ENCODE measurements at places on chromosomes 3 and 15.

DNA sequence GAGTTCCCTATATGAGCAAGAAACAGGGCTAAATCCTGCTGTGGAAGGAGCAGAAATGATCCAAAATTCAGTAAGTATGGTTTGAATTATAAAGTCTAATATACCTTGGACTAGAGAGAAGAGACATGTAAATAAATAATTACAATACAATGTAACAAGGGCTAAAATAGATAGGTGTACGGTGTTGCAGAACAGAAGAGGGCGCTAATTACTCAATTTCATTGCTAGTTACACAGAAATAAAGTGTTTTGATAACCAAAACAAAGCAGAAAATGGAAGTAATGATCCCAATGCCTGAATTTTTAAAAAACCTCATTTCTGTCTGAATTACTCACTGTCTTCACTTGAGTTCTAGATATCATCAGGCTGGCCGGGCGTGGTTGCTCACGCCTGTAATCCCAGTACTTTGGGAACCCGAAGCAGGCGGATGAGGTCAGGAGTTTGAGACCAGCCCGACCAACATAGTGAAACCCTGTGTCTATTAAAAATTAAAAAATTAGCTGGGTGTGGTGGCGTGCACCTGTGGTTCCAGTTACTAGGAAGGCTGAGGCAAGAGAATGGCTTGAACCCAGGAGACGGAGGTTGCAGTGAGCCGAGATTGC, 8.3 kb upstream of the PLCH1 start:
- no peak overlapping the region for H3K27ac ChIP-seq
- H3K4me3 ChIP-seq, result no peak overlapping the region
- no peaks in the 10 kb centered on the region for H3K36me3 ChIP-seq
- no peaks in the 10 kb centered on the region for H3K4me1 ChIP-seq
- no peaks in the 10 kb centered on the region for H3K27me3 ChIP-seq

GRCh38 chr3:95350049-95350448, 1287.2 kb downstream of the NSUN3 start:
- no peak overlapping the region for H3K4me3 ChIP-seq
- H3K27ac ChIP-seq, result no peak overlapping the region
- no peaks in the 10 kb centered on the region for H3K27me3 ChIP-seq
- H3K36me3 ChIP-seq, result no peaks in the 10 kb centered on the region

DNA sequence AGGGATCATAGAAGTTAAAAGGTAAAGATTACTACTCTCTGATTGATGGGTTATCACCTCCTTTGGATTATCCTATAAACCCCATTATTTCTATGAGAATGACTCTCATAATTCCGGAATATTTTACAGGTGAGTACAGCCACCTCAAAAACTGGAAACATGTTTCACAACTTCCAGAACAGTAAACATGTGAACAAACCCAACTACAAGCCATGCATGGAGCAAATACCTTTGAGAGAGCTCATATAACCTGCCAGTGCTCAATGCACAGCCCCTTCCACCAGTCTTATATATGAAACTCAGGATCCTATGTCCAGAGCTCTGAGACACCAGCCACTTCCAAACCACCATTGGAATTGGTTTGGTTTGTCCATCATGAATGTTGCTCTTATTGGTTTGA, 208.0 kb downstream of the MECOM start:
- no peaks in the 10 kb centered on the region for H3K36me3 ChIP-seq
- H3K27me3 ChIP-seq, result no peaks in the 10 kb centered on the region
- no peak overlapping the region for H3K4me3 ChIP-seq
- no peaks in the 10 kb centered on the region for H3K4me1 ChIP-seq
- DNase-seq, result no peak

DNA sequence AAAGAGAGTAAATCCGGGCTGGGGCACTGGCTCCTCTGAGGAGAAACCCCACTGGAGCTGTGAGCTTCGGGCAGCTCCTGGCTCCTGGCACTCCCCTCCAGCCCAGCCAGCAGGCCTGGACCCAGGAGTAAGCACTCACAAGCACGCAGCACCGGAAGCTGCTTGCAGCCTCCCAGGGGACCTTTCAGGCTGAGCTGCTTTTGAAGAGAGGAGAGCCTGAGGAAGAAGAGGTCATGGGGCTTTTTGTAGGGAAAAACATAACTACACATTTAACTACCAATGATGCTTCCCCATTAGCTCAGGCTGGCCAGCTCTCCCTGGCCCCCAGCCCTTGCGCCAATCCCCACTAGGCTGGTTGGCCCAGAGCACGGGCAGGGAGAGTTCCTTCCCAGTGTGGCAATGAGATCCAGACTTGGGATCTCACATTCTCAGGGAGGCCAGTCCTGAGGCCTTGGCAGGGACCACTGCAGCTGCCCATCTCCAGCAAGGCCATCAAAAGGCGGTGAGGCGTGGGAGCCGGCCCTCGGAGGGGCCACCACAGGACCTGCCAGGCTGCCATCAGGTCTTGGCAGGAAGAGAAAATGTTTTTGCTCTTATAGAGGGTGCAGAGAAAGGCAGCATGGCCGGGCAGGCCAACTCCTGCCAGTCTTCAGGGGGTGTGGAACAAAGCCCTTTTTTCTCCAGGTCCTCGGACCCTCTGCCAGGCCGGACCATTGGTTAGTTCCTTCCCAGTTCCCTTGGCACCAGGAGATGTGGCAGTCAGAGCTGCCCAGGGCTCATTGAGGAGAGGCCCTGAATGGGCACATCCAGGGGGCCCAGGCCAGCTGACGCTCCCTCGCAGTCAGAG, 41.5 kb upstream of the MFGE8 start:
- no peaks in the 10 kb centered on the region for H3K4me1 ChIP-seq
- H3K36me3 ChIP-seq, result no peaks in the 10 kb centered on the region
- DNase-seq, result no peak
- peaks cover 3% of the 10 kb centered on the region for H3K27me3 ChIP-seq

DNA sequence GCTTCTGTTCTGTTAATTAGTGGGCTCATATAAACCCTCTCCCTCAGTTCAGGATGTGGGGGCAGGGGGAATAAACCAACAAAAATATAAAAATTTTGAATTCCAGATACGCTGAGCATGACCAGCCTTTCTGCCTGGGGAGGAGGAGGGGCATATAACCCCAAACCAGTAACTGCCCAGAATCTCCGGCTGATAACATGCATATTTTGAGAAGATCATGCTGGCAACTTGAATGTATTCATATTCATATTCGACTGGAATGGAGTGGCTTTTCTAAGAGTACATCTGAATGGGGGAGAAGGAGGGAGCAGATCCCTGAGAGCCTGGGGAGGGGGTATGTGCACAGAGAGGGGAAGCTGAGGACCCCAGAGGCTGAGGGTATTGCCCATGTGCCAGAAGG, 54.5 kb upstream of the LCTL start:
- DNase-seq, result no peak
- H3K36me3 ChIP-seq, result no peaks in the 10 kb centered on the region
- no peak overlapping the region for H3K27ac ChIP-seq
- H3K4me1 ChIP-seq, result no peaks in the 10 kb centered on the region
- no peak overlapping the region for H3K4me3 ChIP-seq

DNA sequence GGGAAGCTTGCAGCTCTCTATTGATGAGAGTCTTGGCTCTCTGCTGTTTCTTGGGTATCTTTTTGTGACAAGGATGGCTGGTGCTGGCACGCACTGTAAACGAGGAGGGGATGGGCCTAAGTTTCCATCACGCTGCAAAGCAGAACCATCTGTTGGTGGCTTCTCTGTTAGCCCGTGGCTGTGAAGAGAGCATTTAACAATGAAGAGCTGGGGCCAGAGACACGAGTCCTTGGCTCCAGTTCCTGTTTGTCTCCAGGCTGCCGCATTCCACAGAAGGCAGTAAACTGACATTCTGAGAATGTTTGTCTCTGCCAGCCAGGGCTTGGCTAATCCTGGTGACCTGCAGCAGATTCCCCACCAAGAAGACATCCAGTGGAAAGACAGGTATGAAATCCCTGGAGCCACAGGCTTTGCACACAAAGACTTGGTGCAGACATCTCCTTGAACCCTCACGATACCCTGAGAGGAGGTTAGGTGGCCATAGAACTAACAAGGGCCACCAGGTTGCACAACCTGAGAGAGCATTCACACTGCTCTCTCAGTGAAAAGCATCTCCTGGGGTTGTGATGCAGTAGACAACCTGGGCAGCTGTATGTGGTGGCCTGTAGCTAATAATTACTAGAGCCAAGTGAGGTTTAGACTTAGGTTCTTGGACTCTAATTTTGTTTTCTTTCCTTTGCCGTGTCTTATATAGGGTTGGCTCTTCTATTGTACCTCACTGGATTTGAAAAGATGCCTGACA, 130.9 kb downstream of the ASB7 start:
- H3K4me3 ChIP-seq, result no peak overlapping the region
- H3K27ac ChIP-seq, result no peak overlapping the region
- peaks cover 1% of the 10 kb centered on the region for H3K36me3 ChIP-seq
- H3K27me3 ChIP-seq, result peaks cover 2% of the 10 kb centered on the region
- no peak for DNase-seq

- H3K27me3 ChIP-seq, result peaks cover 29% of the 10 kb centered on the region
- H3K27ac ChIP-seq, result no peak overlapping the region
- no peaks in the 10 kb centered on the region for H3K4me1 ChIP-seq
- no peak for DNase-seq
Observed at GRCh38 chr15:73849641-73850040, 23.7 kb upstream of the TBC1D21 start.

DNA sequence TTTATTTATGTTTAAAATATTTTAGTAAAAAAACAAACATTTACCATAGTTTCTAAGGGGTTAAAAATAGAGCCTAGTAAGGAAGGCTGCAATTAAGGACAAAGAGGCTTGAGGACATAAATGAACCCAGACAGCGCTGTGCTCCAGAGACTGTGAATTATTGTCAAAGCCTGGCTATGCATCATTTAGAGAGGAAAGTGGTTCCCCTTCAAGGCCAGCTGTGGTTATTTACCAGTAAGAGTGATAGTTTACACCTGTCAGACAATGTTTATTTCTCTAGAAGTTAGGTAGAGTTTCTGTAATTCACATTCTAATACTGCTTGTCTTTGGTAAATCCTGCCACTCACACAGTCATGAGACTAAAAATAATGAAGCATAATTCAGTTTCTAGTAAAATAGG, 32.4 kb upstream of the PIK3R4 start:
- no peak overlapping the region for H3K4me3 ChIP-seq
- no peaks in the 10 kb centered on the region for H3K36me3 ChIP-seq
- peaks cover 10% of the 10 kb centered on the region for H3K27me3 ChIP-seq
- H3K4me1 ChIP-seq, result no peaks in the 10 kb centered on the region
- H3K27ac ChIP-seq, result no peak overlapping the region

DNA sequence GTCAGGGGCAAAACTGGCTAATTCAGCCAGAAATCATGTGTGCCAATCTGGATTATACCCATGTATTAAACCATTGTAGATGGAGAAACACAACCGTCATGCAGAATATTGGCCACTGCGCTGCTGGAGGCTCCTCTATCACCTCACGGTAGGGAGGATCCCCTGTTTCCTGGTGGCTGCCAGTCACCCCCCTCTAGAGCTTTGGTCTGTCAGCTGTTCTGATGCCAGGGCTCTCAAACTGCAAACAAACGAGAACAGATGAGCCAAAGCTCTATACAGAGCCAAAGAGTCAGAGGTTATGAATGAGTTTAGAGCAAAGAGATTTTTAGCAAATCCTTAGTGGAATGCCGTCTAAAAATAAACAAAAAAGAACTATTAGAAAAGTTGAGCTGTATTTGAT, 62.5 kb downstream of the IL20RB start:
- H3K4me3 ChIP-seq, result no peak overlapping the region
- no peak for DNase-seq
- H3K4me1 ChIP-seq, result no peaks in the 10 kb centered on the region
- H3K27ac ChIP-seq, result no peak overlapping the region
- H3K36me3 ChIP-seq, result no peaks in the 10 kb centered on the region
- H3K27me3 ChIP-seq, result no peaks in the 10 kb centered on the region

DNA sequence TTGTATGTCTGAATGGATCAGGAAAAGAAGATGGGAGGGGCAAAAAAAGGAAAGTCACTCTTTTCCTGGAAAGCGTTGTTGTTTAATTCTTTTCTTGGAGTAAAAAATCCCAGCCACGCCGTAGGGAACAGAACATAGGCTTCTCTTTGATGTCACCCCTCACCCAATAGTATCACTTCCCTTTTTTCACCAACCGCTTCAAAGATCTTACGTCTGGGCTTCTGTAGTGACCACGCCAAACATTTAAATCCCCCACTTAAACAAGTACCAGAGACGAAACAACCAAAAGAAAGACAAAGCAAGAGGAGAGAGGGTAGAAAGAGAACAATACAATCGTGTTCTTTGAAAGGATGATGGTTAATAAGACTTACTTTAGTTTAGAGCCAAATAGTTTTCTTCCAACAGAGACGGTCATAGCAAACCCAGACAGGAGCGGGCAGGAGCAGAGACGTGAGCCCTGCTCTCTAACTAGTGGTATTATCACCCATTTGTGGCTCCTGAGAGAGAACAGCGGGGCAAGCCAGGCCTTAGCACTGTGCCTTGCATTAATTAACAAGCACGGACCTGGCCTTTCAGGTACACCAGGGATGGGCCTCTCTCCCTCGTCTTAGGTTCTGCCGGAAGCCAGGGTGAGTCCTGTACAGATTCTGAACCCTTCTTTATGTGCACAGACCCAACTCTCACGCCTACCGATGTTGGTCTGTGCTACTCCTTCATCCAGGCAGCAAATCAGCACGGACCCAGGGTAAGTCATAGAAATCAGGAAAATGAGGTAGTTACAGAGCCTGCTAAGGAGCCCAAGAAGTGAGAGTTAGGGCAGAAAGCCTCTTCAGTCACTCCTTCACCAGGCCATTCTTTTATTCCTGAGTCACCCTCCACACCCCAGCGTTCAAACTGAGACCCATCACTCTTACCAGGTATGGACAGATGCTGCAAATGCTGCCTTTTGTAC, 28.2 kb upstream of the BCL6 start:
- no peaks in the 10 kb centered on the region for H3K36me3 ChIP-seq
- peaks cover 43% of the 10 kb centered on the region for H3K4me1 ChIP-seq
- H3K4me3 ChIP-seq, result no peak overlapping the region
- no peak for DNase-seq
- H3K27ac ChIP-seq, result peak overlapping the region; percentile 1
- no peaks in the 10 kb centered on the region for H3K27me3 ChIP-seq

DNA sequence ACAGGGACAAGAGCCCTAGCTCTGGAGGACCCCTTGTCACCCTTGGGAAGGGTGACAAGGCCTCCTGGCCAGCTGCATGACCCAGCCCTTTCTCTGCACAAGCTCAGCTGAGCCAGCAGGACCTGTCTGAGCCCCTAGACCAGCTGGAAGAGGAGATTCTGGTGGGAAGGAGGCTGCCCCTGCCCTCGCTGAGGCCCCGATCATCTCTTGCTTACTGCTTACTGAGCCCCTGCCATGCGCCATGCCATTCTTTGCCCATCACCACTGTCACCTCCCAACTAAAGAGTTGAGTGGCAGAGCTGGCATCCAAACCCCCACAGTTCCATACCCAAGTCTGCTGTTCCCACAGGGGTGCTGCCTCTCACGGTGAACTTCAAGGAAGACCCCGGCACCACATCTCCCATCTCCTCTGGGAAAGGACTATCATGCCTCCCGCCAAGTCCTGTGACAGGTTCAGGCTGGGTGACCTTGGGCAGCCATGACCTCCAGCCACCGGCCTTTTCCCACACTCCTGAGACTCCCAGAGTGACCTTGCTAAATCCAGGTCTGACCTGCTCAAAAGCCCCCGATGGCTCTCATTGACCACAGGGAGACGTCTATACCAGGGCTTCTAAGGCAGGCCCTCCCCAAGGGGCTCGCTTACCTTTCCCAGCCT, 34.0 kb downstream of the ACSBG1 start:
- H3K4me1 ChIP-seq, result no peaks in the 10 kb centered on the region
- no peak for DNase-seq
- H3K27me3 ChIP-seq, result no peaks in the 10 kb centered on the region
- no peak overlapping the region for H3K4me3 ChIP-seq
- no peak overlapping the region for H3K27ac ChIP-seq

- H3K36me3 ChIP-seq, result no peaks in the 10 kb centered on the region
- no peak overlapping the region for H3K4me3 ChIP-seq
- no peak overlapping the region for H3K27ac ChIP-seq
- no peaks in the 10 kb centered on the region for H3K4me1 ChIP-seq
- DNase-seq, result no peak
Observed at GRCh38 chr3:146102885-146103284, 58.1 kb downstream of the PLOD2 start.

Measured in activated naive CD8-positive, alpha-beta T cell treated with anti-CD3 and anti-CD28 coated beads, Interleukin-2, amount 50 U/mL, for 24 hours (primary cell).